ENCODE measurements at places on chromosomes 2 and 18. TPM values are rescaled to one million over a fixed set of nuclear protein-coding genes. Genes with fewer than 3 reads are reported as not detected.

Gene CRYGC
- total RNA-seq: not detected

Gene FOXI3
- total RNA-seq: not detected

Gene ZAP70
- total RNA-seq: not detected

Gene LIMS2
- not detected for total RNA-seq

Gene UGT1A3
- total RNA-seq: not detected

All from airway epithelial cell (primary cell).